ENCODE measurements at places on chromosomes 16 and 17. TPM values are rescaled to one million over a fixed set of nuclear protein-coding genes. Genes with fewer than 3 reads are reported as not detected.

DNA sequence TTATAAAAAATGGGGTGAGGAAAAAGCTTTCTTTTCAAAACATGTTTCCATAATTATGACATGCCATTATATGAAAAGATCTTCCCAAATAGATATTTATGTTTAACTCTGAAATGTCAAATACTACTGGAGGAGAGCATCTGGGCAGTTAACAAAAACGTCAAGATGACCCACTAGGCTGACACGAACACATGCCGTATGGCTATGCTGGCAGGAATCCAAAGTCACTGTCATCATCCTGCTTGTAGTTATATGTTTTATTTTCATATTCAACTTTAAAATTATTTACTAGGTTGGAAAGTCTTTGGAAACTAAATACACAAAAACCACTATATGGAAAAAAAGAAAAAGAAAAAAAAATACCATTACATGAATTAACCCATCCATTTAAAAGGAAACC is 27.3 kb downstream of the ANKFY1 start:
- DNase-seq = no peak

DNA sequence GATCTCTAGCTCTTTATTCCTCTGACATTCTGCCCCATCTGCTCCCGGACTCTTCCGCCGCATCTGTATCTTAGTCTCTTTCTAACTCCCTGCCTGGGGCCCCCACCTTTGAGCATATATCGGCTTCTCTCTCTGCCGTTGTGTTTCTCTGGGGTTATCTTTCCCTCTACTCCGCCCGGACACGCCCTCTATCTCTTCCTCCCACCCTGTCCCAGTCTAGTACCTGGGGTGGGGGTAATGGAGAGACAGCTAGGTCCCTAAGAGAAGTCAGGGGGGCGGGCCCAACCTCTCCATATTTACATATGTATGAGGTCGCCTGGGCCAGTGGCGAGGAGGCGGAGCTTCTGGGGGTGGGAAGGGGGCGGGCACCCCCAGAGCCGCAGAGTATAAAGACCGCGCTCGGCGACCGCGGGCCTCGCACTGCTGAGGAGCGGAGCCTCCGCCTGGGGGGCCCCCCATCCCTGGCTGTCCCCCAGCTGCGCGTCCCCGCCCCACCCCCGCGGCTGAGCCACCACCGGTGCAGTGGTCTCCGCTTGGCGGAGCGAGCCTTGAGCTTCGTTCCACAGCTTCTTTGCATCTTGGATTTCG is at the start of gene ATP1B2:
TSS of gene ATP1B2 (plus strand) at position 418 of the 588 bp plus-strand sequence. CDS start 593 bp downstream, outside the sequence.
- DNase-seq = peak; percentile 69

GRCh38 chr17:54901230-54901822 is 674 bp downstream of the TOM1L1 start:
- DNase-seq = no peak

RPS2 gene
- total RNA-seq = 2,737 TPM

ATP2A3 gene
- total RNA-seq = 36.3 TPM
